ENCODE measurements at places on chromosomes 1 and 21.

DNA sequence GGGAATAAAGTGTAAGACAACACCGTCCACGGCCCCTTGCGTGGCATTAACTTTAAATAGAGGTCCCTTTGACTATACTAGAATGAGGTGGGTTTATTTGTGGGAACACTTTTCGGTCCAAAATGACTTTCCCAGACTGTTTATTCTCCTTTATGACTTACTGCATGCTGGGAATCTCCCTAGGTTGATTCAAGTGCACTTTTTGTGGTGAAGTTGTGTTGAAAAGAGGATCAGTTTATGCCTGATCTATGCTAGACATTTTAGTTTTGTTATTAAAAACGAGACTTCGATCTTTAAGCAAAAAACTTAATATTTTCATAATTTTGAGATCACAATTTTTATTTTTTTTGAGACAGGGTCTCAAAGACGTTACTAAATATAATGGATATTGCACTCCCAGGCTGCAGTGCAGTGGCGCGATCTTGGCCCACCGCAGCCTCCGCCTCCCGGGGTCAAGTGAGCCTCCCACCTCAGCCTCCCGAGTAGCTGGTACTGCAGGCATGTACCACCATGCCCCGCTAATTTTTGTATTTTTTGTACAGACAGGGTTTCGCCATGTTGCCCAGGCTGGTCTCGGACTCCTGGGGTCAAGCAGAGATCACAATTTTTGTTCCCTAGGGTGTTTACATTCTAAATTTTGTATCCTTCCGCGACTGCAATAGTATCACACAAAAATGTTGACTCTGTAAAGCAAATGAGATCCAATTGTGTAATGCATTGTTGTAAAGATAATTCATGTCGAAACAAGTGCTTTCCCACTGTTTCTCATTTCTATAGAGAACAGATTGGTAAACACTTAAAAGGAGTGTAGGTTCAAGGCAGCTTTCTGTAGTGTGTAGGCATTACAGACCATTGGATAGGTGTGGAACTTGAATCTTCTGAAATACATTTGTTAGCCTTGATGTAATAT, 1.6 kb downstream of the CDC42 start:
- DNase-seq = no peak

DNA sequence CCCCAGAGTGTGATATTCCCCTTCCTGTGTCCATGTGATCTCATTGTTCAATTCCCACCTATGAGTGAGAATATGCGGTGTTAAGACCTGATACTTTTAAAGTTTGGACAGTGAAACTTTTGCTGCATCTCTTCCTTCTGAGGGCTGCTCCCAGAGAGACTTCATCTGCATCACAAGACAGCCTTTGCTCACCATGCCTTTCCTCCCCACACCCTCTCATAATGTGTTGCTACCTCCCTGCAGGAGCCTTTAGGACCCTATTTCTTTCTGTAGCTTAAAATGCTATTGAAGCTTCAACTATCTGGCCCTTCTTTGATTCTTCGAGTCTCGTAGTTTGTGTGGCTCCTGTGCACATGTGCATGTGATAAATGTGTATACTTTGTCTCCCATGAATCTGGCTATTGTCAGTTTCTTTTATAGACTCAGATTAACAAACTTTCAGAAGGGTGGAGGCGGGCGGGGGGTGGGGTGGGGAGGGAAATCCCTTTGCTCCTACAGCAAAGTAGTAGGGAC, 23.7 kb downstream of the LEPR start:
- DNase-seq = no peak

DNA sequence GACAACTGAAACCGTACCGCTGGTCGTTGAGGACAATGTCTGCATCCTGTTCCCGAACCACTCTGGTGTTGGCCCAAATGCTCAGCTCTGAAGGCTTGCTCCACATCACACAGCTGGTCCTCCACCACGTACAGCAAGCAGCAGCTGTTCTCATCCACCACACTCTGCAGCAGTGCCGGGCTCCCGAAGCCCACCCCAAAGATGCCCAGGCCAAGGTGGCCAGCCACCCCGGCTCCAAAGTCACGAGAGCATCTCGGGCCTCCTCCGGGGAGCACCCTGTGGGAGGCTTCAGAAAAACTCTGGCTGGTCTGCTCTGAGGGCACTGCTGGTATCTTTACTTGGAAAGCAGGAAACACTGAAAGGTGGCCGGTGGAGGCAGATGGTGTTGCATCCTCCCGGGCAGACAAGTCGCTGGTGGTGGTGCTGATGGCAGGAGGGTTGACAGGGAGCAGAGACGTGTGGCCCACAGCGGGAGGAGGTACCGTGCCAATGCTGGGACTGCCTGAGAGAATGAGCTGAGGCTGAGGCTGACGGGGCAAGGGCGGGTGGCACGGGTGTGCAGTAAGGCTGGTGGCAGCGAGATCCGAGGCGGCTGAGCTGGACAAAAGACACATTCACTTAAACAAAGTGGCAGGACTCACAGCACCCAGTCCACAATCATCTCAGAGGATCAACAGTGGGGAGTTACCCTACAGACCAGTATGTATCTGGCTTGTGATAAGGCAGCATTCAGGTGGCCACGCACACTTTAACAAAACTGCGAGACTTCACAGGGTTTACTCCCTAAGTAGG, 6.5 kb upstream of the CCDC27 start:
- no peak for DNase-seq

DNA sequence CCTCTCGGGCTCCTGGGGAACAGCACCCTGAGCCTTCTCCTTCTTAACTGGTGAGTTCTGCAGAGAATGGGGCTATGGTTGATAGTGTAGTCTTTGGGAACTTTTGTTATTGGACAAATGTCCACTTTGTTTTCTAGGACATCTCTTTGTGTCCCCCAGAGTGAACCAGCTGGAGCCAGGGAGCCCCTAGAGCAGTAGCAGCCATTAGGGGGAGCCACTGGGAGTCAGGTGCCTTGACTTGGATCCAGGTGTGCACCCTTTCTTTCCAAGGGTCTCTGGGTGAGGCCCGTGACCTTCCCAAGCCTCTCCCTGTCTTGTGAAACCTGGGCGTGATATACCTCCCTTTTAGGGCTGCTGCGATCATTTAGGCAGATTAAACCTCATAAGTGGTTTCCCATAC, 36.9 kb downstream of the ABCG1 start:
- no peak for DNase-seq

- no peak for DNase-seq
These were observed 735 bp upstream of the BRINP3 start for GRCh38 chr1:190478149-190479049.

GRCh38 chr1:38994196-38994595, 3.1 kb downstream of the AKIRIN1 start:
- no peak for DNase-seq

GRCh38 chr1:201023517-201023902, at the start of gene KIF21B:
TSS of gene KIF21B (minus strand) at chr1:201023714. CDS start at chr1:201023383, 331 bp downstream.
- DNase-seq = peak; percentile 69

DNA sequence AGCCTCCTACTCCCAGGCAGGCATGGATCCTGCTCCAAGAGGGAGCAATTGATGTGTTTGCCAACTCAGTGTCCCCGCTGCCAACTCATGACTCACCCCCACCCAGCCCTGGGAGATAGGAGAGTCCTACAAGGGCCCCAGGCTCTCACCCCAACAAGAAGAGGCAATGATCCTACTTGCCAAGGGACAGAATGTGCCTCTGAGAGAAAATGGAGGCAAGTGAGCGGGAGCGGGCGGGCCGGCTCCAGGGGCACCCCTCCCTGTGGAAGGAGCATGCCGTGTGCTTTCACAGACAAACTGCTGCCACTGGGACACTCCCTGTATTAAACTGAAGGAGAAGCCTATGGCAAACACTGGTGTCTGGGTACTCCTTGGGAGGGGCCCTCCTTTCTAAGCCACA, 16.7 kb downstream of the PKP1 start:
- DNase-seq = no peak

DNA sequence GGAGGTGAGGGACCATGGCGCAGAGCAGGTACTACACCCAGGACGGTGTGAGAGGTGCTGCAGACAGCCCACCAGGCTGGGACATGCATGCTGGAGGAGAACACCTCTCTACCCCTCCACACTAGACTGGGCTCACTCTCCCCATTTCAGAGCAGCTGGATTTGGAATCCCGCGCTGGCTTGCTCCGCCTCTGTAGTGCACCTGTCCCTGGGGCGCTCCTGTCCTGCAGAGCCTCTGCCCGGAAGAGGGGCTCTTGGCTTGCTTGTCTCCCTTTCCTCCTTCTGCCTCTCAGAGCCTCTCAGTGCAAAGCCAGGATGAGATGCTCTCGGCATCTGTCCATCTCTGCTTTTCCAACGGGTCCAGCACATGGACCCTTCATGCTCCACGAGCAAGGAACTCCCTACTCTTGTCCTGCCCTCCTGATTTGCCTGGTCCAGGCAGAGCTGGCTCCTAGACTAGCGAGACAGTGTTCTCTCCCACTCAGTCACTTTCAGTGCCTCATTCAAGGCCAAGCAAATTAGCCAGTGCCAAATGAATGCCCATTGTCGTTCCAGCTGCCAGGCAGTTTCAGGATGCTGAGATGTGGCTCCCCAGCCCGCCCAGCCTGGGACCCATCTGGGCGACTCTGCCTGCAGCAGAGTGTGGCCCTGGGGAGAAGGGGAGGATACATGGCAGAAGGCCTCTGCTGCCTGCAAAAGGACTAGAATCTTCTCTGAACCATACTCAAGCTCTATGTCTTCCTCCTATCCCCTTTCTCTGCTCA, 33.7 kb downstream of the CDCA8 start:
- DNase-seq = no peak

GRCh38 chr1:34915521-34915920, 13.9 kb downstream of the DLGAP3 start:
- DNase-seq = no peak

Measured in activated CD8-positive, alpha-beta memory T cell treated with anti-CD3 and anti-CD28 coated beads for 1 hour (primary cell).